ENCODE measurements at places on chromosomes 12 and 14. TPM values are rescaled to one million over a fixed set of nuclear protein-coding genes. Genes with fewer than 3 reads are reported as not detected.

The HOXC9 gene
- 4.3 TPM for total RNA-seq

The CLEC4C gene
- not detected for total RNA-seq

The CHMP4A gene
- total RNA-seq, result 26.1 TPM

The FAM181A gene
- total RNA-seq, result not detected

The SCN8A gene
- 38.6 TPM for total RNA-seq

The PKP2 gene
- total RNA-seq, result 3.4 TPM

The CLEC2A gene
- total RNA-seq, result not detected

The PRIM1 gene
- total RNA-seq, result 6.8 TPM

The ADAM21 gene
- total RNA-seq, result 0.37 TPM

The IGFBP6 gene
- total RNA-seq, result 202 TPM

The HELB gene
- total RNA-seq, result 4.5 TPM
